ENCODE measurements at places on chromosomes 6 and 20.

- DNase-seq, result no peak
Observed at GRCh38 chr6:33126101-33126714, 50.4 kb downstream of the HLA-DPB1 start.

- DNase-seq, result no peak
Observed at GRCh38 chr6:41182069-41183034, 18.6 kb downstream of the TREML2 start.

GRCh38 chr6:72464791-72465691 lies 156.8 kb upstream of the KCNQ5 start:
- DNase-seq, result no peak

DNA sequence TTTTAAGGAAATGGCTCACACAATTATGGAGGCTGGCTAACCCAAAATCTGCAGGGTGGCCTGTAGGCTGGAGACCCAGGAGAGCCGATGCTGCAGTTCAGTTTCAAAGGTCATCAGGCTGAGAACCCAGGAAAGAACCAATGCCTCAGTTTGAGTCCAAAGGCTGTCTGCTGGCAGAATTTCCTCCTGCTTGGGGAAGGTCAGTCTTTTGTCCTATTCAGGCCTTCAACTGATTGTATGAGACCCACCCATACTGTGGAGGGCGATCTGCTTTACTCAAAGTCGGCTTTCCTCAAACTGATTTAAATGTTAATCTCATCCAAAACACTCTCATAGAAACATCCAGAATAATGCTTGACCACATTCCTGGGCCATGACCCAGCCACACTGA lies 189.7 kb upstream of the CDYL start:
- DNase-seq, result no peak

GRCh38 chr6:136566007-136566487 lies 15.8 kb upstream of the MAP7 start:
- no peak for DNase-seq

- DNase-seq, result no peak
Observed at GRCh38 chr6:90003941-90004340, 109.7 kb downstream of the GJA10 start.

GRCh38 chr6:18330548-18331081 lies 56.5 kb upstream of the RNF144B start:
- DNase-seq, result no peak

DNA sequence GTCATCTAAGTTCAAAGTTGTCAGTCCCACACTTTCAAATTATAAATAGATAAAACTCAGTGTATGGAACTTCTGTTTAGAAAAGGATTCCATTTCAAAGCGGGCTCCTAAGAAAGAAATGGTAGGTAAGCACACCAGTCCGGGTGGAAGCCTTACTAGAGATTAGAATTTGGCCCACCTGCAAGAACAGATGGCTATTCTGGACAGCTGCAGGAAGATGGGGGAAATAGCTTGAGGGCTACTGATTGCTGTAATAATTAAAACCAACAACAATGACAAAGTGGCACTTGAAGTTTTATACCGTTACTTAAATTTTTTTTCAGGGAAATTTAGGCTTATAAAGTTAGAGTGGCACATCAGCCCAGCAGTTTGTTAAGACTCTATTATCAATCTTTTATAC lies 83.3 kb downstream of the HIVEP2 start:
- DNase-seq, result no peak

DNA sequence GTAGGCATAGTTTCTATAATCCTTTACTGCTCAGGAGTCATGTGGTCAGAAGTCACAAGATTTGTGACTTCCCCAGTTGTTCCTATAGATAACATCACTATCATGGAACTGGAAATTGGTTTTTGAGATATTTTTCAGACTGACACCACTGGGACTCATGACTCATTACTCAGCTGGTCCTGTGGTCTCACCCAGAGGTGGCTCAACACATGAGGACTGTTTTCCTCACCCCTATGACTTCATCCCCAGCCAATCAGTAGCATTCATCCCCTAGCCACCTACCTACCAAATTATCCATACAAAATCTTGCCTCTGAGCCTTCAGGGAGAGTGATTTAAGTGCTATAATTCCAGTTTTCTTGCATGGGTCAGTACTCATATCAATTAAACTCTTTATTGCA lies 1217.7 kb downstream of the EPHA7 start:
- DNase-seq, result no peak

DNA sequence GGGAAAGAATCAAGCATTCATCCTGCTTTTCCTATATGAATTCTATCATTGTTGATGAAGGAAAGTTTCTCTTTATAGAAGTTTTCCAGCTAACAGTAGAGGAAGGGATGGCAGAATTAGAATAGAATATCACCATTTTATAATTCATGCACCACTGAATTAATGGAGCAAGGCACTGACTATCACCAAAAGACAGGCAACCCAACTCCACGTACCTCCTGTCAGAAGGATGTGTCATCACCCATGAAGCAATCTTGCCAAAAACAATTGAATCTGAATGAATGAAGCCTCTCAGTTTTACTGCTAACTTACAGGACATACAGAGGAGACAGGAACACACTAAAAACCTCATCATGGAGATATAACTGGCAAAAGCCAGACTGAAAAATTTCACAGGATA lies 122.4 kb downstream of the NFATC2 start:
- DNase-seq, result no peak
